Stimulated activated CD8-positive, alpha-beta memory T cell treated with anti-CD3 and anti-CD28 coated beads, Interleukin-2, amount 100 ng/mL, for 1 hour (primary cell): ENCODE measurements at places on chromosomes 13 and 19.

- DNase-seq: no peak
Observed at GRCh38 chr19:16160943-16161560, 12.3 kb downstream of the CIB3 start.

GRCh38 chr13:24176351-24177101 lies 16.0 kb downstream of the SPATA13 start:
- DNase-seq: no peak

GRCh38 chr13:20350382-20350763 lies 118.3 kb upstream of the GJB6 start:
- no peak for DNase-seq

DNA sequence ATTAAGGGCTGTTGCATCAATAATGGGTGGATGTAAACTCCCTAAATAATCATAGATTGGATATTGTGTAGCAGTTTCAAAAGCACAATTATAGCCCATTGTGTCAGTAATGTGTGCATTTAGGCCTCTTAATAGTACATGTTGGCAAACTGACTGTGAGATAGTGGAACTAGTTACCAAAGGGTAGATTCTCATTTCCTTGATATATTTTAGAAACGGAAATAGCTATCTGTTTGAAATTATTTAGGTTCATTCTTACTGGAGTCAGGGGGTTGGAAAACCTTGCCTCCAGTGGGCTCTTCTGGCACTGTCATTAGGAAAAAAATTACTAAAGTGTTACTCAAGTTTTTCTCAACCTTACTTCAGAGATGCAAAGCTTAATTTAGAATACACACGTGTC lies 1074.9 kb downstream of the PCDH17 start:
- DNase-seq: no peak

- DNase-seq: no peak
Observed at GRCh38 chr19:15575406-15575805, 39.6 kb upstream of the CYP4F8 start.

DNA sequence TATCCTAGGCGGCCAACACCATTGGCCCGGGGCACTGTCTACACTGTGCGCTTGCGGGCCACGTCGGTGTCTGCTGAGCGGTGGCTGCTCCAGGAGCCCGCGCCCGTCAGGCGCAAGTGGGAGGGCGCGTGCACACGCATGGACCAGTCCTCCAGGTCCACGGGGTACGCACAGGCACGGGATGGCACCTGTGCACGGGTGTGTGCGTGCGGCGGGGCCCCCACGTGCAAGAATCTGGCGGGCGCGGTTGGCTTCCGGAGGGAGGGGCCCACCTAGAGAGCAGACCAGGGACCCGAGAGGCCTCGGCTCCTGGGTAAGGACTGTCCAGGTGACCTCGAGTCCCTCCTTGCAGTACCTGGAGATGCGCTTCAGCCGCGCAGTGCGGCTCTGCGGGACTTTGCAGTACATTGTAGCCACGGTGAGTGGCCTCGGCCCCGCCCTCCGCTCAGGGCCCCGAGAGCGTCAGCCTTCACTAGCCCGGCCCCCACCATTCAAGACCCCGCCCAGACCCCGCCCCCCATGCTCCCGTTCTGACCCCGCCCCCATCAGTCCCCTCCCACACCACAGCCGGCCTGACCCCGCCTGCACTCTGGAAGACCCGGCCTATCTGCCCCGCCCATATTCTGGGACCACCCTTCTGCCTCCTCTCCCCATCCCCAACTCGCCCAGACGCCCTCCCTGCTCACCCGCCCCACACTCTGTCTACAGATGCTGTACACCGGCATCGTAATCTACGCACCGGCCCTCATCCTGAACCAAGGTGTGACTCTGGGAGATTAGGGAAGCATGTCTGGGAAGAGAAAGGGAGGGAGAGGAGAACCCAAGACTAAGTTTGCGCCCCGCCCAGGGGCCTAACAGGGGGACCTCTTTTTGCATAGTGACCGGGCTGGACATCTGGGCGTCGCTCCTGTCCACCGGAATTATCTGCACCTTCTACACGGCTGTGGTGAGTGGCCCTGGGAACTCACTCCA lies 2.3 kb downstream of the SLC5A5 start:
- DNase-seq: no peak

GRCh38 chr19:42420055-42420544 lies 7.1 kb downstream of the LIPE start:
- DNase-seq: peak; percentile 55

DNA sequence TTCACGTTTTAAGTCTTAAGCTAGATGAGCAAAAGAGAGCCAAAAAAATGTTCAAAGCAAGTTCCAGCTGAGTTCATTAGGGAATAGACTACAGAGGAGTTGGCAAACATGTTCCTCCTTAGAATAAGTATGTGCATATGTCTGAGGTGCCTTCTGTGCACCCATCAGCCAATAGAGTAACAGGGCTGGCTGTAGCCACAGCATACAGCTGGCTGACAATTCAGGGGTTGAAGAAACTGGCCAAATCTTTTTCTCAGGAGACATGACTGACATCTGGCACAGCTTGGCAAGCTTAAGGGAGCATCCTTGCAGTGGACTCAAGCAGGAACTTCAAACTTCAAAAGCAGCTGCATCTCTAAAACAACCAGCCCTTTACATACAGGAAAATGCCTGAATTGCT lies 414.8 kb upstream of the PCDH20 start:
- no peak for DNase-seq

- DNase-seq: no peak
Observed at GRCh38 chr19:13447978-13448377, 58.3 kb downstream of the CACNA1A start.

DNA sequence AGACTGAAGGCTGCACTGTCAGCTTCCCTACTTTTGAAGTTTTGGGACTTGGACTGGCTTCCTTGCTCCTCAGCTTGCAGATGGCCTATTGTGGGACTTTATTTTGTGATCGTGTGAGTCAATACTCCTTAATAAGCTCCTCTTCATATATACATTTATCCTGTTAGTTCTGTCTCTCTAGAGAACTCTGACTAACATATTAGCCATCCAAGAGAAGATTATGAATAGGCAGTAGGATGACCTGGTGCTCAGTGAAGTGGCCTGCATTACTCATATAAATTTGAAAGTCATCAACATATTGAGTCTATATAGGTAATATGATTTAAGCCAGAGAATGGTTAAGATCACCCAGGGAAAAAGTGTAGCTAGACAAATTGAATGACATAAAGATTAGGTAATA lies 136.3 kb upstream of the UFM1 start:
- no peak for DNase-seq

- no peak for DNase-seq
Observed at GRCh38 chr13:52003541-52003940, 7.7 kb downstream of the ATP7B start.

- no peak for DNase-seq
Observed at GRCh38 chr19:35977446-35978222, 17.4 kb upstream of the SDHAF1 start.

DNA sequence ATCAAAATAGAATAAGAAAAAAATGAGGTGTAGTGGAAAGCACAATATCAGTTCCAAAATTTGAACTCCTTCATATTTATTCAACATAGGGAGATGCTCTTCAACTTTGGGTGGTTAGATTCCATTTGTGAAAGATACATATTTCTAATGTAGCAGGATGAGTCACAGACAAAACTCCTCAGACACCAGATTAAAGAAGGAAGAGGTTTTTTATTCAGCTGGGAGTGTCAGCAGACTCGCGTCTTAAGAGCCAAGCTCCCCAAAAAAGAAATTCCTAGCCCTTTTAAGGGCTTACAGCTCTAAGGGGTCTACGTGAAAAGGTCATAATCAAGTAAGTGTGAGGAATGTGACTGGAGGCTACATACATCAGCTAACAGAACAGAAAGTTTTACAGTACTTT lies 6.8 kb upstream of the ZNF765 start:
- no peak for DNase-seq

- no peak for DNase-seq
Observed at GRCh38 chr19:18660051-18660910, 23.2 kb upstream of the CRTC1 start.

- DNase-seq: no peak
Observed at GRCh38 chr19:34589730-34590129, 87.2 kb downstream of the SCGB2B2 start.

GRCh38 chr13:40187841-40188591 lies 478.4 kb downstream of the FOXO1 start:
- DNase-seq: no peak

- DNase-seq: no peak
Observed at GRCh38 chr19:3850320-3850972, 18.4 kb downstream of the ZFR2 start.

GRCh38 chr13:40980461-40980860 lies 38.7 kb downstream of the ELF1 start:
- DNase-seq: no peak

- no peak for DNase-seq
Observed at GRCh38 chr13:72896869-72897268, 114.9 kb downstream of the PIBF1 start.

GRCh38 chr13:33519561-33520467 lies 234.3 kb upstream of the STARD13 start:
- DNase-seq: no peak

DNA sequence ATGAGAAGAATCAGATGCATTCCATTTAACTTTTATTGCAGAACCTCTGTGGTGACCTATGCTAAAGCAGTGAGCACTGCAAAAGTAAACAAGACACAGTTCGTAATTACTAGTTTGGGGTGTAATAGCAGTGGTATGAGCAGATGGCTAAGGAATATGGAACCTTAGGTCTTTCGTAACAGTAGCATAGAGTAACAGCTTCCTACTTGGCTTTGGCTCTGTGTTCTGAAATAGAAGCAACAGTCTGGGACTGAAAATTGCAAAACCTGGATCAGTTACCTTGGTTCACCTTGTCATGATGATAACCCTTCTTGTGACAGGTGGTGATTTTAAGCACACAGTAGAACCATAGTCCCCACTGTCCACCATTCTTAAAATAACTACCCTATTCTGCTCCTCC lies 303.4 kb downstream of the GPC6 start:
- DNase-seq: no peak

DNA sequence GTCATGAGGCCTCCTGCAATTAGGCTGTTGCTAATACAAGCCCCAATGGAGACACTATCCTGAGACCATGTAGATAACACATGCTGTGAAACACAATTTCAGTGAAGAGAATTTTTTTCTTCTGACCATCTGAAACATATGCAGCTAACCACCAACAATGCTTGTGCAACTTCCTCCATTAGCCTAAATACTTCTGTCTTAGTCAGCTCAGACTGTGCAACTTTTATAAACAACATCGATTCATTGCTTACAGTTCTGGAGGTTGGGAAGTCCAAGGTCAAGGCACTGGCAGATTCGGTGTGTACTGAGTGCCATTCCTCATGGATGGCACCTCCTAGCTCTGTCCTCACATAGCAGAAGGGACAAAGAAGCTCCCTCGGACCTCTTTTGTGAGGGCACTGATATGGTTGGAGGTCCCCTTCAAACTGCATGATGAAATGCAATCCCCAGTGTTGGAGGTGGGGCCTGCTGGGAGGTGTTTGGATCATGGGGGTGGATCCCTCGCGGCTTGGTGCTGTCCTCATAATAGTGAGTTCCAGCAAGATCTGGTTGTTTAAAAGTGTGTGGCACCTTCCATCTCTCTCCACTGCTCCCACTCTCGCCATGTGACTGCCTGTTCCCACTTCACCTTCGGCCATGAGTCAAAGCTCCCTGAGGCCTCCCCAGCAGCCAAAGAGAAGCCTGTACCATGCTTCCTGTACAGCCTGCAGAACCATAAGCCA lies 27.7 kb downstream of the STK24 start:
- DNase-seq: no peak

DNA sequence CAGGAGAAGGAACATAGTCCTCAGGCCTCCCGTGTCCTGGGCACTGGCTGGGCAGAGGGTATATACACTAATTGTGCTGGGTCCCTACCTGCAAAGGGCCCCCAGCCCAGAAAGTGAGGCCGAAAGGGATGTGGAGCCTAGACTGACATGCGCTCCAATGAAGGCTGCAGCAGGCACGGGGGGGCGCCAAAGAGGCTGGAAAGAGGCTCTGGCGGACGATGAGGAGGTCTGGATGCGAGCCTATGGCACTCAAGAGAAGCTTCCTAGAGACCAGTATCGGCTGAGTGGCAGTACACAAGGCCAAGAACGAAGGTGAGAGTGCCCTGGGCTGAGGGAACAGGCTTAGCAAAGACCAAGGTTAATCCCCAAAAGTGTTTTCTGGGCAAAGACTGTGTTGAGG lies 16.6 kb downstream of the VRK3 start:
- DNase-seq: no peak

- no peak for DNase-seq
Observed at GRCh38 chr19:15197942-15198341, 2.9 kb downstream of the NOTCH3 start.

DNA sequence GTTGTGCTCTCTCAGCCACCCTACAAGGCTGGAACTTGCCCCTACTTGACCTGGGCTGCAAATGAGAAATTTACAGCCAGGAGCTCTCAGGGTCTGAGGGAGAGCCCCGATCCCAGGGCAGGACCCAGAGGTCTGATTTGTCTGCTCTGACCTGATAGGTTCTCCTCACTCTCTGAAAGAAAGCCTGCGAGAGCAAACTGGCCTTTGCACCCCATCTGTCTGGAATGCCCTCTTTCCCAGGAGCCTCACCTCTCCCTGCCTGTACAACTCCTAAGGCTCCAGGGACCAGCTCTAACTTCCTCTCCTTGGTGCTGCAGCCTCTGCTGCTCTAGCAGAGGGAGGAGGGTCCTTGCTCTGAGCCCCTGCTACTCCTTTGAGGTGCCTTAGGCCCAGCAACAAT lies 137.8 kb downstream of the UQCRFS1 start:
- DNase-seq: no peak

- no peak for DNase-seq
Observed at GRCh38 chr19:13960863-13961784, 8.8 kb downstream of the DCAF15 start.

- DNase-seq: no peak
Observed at GRCh38 chr13:45847554-45848224, 3.9 kb downstream of the SIAH3 start.

DNA sequence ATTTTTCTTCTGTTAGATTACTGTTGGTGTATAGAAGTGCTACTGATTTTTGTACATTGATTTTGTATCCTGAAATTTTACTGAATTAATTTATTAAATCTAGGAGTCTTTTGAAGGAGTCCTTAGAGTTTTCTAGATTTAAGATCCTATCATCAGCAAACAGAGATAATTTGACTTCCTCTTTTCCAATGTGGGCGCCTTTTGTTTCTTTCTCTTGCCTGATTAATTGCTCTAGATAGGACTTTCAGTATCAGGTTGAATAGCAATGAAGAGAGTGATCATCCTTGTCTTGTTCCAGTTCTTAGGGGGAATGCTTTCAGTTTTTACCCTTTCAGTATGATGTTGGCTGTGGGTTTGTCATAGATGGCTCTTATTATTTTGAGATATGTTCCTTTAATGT lies 5.6 kb upstream of the CD33 start:
- no peak for DNase-seq

- DNase-seq: no peak
Observed at GRCh38 chr13:25149711-25150110, 22.4 kb downstream of the AMER2 start.

GRCh38 chr19:10283301-10284064 lies 3.3 kb upstream of the ICAM4 start:
- DNase-seq: no peak

- DNase-seq: peak; percentile 31
Observed at GRCh38 chr19:40797963-40798682, 868 bp upstream of the EGLN2 start.
